NCI-H1436 (cell line): ENCODE measurements at places on chromosomes 5 and 9.

DNA sequence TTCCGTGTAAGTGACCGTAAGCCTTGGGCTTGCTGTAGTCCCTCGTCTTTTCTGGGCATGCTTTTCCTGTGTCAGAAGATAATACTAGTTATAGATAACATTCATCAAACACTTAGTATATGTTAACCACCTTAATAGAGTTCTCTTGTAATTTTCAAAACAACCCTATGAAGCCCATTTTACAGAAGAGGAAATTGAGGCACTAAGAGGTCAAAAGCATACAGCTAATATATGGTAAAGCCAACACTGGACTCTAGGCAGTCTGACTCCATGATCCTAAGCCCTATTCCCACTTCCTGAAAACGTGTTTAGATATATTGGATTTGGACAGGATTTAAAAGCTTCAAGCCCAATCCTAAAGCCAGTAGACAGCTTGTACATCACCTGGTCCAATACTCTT is 153.8 kb downstream of the CEP120 start:
- no peak for DNase-seq

DNA sequence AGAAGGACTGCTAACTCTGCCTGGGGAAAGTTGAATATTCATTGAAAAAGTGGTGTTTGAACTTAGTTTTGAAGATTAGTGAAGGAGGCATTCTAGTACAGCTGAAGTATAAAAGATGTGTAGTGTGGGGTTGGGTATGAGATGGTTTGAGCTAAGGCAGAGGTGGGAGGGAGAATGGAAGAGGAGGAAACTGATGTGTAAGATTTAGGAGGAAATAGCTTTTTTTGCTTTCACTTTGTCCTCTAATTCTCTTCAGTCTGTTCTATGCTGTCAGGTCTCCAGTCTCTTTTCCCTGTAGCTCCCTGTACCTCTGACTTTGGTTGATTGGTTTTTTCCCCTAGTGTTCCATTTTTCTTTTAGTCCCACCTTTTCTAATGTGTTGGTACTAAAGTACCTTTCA is 9.0 kb downstream of the CREBRF start:
- DNase-seq: no peak

DNA sequence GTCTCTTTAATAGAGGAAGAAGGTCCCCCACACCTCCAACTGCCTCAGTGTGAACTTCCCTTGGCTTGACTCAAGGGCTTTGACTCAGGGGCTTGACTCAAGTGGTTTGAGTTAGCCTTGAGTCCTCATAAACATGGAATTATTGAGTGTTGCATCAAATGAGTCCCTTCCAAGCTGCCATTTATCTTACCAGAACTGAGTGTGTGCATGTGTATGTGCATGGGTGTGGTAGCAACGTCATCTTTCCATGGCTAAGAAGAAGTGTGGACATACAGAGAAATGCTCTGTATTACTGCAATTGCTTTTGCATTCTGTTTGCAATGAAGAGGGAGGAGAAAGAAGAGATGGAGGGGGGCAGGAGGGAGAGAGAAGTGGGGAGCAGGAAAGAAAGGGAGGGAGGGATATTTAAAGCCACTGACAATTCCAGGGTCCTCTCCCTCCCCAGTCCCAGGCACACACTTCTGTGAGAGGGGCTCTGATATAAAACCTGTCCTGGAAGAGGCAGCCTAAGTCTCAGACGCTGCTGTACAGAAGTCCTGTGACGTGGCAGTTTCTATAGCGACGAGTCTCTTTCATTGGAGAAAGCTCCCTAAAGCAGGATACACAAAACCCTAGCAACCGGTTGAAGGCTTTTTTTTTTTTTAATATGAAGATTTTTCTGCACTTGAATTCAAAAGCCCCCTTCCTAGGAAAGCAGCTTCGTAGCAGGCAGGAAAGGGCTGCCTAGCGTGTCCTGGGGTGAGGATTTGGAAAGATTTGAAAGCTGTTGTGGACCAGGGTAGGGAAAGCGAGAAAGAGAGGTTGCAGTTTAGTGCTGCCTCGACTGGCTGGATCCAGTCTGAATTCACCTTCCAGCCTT is 93.3 kb upstream of the MAP1B start:
- DNase-seq: peak; percentile 88

DNA sequence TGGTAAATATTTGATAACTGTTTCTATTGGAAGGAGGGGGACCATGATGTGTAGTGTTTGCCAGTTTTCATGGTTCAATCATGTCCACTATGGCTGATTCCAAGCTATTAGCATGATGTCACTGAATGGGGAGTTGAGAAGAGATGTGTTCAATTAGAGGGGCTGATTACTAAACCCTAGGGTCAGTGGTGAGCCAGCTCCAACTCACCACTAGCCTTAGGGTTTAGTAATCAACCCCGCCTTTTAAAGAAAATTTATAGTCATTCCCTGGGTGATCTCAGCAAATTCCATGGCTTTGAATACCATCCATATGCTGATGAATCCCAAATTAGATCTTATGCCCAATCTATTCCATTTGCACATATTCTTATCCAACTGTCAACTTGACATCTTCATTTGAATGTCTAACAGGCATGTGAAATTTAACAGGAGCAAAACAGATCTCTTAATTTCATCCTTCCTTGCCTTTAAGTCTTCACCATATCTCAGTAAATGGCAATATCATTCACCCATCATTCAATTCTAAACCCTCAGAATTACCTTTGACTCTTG is 98.8 kb downstream of the GCNT1 start:
- no peak for DNase-seq

DNA sequence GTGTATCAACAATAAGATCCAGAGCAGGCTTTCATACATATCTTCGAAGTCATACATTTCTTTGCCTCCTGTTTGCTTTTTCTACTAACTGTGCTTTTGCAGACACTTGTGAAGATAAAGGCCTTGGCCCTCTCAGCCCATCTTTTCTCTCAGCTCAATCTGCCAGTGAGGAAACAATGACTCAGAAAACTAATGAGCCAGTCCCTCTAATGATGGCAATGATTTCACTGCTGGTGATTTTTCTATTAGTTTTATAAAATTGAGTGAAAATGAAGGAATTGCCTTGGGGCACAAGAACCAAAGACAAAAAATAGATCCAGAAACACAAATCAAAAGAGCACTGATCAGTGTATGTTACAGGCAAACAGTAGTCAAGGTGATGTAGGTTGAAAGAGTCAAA is 167.7 kb upstream of the PPP2R2B start:
- DNase-seq: no peak

- peak; percentile 7 for DNase-seq
Observed at GRCh38 chr5:128498844-128499455, 39.1 kb downstream of the FBN2 start.

DNA sequence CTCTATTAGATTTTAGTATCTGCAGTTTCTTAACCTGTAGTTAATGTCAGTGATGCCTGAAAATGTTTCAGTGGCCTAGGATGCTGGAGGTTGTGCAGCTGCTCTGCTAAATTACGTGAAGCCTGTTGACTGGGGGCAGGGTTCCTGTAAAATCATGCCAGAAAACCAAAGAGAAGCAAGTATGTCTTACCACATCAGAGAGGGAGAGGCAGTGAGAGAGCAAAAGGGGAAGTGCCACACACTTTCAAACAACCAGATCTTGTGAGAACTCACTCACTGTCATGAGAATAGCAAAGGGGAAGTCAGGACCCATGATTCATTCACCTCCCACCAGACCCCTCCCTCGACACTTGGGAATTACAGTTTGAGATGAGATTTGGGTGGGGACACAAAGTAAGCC is 83.9 kb upstream of the CYLC2 start:
- DNase-seq: no peak
